ENCODE measurements at places on chromosomes 3 and 15.

DNA sequence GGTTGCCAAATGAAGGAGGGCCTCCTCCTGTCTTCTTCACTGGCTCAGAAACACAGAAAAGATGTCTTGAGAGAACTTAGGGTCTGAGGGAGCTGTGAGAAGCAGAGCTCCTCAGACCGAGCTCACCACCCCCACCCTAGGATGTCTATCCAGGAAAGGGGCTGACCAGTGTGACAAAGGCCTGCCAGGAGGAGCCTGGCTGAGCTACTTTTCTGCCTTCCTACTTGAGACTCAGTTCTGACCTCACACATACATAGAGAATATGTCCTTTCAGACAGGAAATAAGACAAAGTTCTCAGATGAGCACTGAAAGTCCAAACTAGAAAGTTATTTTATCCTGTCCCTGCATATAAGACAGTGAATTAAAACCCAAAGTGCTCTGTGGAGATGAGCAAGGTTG, 54.5 kb downstream of the KIF9 start:
- DNase-seq: no peak

DNA sequence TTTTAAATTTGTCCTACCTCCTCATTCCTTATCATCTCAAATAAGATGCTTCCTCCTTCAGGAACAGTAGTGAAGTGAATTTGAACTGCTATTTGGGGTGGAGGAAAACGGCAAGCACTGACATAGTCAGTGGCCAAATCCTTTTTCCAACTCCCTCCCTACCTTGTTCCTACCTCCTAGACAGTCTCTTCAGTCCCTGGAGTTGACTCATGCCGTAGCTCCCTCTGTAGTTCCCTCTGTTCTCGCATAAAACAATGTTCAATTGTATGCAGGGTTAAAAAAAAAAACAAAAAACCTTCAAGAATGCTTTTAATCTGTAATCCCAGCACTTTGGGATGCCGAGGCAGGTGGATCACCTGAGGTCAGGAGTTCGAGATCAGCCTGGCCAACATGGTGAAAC, 1.4 kb downstream of the UBR1 start:
- DNase-seq: no peak

DNA sequence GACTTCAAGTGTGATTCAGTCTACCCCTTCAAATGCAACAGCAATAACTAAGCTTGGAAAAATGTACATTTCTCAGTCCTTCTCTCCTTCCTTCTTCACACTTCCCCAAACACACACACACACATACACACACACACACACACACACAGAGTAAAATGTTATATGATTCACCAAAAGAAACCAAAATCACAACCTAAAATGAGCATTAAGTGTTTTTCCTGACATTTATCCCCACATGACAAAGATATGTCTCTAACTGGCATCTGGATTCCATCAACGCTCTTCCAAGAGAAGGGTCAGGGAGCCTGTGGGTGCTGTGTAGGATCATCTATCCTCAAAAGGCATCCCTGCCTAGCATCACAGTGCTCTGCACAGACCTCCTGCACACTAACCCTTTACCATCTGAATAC, 21.0 kb downstream of the PDZRN3 start:
- peak; percentile 92 for DNase-seq

DNA sequence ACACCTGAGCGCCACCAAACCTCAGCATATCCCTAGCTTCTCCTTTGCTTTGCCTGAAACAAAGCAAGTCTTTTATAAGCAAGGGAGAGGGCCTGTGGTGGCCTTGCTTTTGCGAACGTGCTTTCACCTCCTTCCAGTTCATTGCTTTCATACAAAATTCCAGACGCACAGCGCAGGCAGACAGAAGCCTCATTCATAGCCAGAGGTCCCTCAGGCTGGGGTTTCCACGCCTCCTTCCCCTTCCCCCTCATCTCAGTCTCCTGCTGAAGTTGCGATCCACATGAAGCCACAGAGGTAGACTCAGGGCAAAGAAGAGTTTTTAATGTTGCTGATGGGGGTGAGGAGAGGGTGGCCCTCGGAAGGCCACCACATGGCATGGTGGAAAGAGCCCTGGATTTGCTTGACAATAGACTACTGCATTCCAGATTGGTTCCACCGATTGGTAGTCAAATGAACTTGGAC, 59.4 kb upstream of the FLNB start:
- peak; percentile 37 for DNase-seq

GRCh38 chr3:88828466-88828865, 279.0 kb upstream of the EPHA3 start:
- DNase-seq: peak; percentile 60

- no peak for DNase-seq
These were observed 12.1 kb upstream of the TFG start for GRCh38 chr3:100697172-100697571.

DNA sequence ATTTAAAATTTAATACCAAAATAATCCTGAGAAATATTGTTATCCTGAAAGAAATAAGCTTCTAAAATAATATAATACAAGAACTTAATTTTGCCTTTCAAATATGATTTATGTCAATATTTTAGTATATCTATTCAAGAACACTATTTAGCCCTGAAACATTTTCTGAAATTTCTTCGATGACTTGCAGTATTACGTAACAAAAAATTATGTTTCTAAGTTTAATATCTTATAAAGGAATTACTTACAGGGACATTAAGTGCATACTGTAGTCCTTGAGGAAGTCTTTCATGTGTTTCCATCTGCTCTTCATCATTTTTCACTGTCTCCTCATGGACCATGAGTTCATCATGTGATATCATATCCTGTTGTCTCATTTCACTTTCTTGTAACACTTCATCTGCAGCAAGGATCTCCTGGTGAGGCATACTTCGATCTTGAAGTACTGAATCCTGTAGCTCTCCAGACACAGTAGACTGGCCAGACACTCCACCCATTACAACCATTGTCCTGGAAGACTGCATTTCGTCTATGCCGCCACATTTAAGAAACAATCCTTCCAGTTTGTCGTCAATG, 62.0 kb downstream of the ZNF148 start:
- peak; percentile 40 for DNase-seq

GRCh38 chr15:49842031-49842730, 221.3 kb downstream of the DTWD1 start:
- DNase-seq: no peak

DNA sequence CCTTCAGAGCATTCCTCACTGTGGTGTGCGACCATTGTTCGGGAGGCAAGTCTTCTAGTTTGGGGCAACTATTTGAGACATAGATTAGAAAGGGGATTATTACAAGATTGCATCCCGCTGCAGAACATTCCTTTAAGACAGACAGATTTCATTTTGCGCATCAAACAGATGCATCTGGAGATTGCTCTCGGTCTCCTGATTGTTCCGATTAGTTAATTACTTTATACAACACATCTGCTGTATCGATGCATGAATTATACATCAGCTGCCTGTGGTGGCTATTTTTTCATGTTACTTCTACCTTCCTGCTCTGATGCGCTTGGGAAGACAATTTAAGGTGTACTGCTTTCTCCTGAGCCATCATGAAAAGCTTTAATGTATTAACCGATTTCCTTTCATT, 10.0 kb downstream of the SATB1 start:
- DNase-seq: no peak
